Lung (tissue), 17 donors: ENCODE measurements at places on chromosomes 5 and 9. TPM values are rescaled to one million over a fixed set of nuclear protein-coding genes. Genes with fewer than 3 reads are reported as not detected.
A peak's percentile ranks its signal among the peaks of the same experiment; 100 is the strongest.

DNA sequence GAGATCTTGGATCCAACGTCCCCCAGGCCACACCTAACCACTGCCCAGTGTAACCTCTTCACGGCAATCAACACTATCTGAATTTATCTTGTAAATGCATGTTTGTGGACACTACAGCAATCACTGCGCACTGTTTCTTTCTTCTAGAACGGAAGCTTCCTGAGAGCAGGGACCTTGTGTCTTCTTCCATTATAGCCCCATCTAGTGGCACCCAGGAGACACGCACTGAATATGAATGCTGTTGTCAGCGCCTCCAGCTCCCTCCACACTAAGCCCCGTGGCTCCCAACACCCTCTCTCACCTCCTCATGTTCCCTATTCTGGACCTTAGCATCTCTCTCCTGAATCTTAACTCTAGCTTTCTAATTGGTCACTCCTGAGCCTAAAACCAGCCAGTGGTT, 72.7 kb downstream of the SMIM23 start:
- DNase-seq, result no peak

GRCh38 chr9:22241611-22242010, 205.0 kb upstream of the DMRTA1 start:
- DNase-seq, result no peak

GRCh38 chr5:109942646-109943045, 252.9 kb downstream of the MAN2A1 start:
- no peak for DNase-seq

- DNase-seq, result no peak
These were observed 48.3 kb downstream of the IARS1 start for GRCh38 chr9:92245005-92245797.

DNA sequence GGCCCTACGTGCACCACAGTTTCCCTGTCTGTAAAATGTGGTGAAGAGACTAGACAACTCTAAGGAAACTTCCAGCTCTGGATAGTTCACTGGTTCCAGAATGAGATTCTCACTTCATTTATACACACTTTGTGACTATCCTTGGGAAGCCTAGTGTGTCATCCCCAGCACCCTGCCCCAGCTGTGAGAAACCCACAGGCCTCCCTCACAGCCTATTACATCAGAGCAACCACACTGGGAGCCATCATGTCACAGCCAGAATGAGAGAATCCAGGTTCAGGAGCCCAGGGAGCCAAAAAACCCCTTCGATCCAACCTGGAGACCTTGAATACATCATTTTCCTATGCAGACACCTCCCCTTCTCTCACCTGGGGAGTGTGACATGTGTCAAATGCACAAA, 21.0 kb upstream of the HAND1 start:
- no peak for DNase-seq

DNA sequence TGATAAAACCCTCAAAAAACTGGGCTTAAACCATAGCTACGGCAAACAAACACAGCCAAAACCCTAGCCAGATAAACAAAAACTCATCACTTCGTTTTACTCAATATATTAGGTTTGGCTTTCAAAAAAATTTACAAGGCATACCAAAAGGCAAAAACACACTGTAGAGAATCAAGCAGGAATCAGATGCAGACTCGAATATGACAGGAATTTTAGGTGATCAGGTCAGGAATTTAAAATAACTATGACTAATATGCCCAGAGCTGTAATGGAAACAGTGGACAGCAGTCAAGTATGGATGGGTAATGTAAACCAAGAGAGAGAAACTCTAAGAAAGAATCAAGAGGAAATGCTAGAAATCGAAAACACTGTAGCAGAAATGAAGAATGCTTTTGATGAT, 26.5 kb upstream of the DOCK2 start:
- DNase-seq, result no peak

DNA sequence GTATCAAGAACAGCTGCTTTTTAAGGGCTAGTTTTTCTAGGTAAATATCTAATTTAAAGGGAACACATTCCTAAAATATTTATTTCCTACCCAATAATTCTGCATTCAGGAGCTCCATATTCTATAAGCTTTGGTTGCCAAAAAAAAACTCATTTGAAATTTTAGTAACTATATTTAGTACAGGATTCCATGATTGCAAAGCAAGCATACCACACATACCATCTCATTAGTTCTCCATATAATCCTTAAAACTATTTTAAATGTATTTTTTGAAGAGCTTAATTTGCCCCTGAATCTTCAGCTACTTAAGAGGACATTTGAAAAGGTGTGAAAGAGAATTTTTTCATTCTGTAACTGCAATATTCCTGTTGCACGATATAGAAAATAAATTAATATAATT, 877.0 kb downstream of the NR2F1-AS1 start:
- DNase-seq, result no peak

DNA sequence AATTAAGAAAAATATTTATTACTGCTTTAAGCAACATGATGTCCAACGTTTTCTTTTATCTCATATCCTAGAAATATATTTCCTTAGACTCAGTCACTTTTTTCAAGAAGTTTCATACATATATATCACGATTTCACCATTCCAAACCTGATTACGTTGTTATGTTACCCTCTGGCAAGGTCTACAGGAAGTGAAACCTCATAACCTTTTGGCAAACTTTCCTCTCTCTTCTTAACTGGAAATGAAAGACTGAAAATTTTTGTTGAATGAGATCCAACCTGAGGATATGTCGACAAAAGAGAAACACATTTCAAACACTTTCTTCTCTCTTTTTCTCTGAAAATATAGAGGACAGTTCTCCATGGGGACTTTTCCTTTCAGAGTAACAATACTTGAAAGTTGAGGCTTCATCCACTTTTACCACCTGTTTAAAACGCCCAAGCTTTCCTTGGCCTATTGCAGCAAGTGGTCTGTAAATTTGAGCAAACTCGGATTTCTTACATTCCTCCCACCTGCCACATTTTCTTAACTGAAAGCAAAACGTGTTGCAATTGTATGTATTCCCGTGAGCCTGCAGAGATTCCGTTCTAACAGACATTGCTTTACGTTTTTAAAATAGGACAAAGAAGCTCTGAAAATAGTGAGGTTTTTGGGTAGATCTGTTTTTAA, 298.1 kb downstream of the CETN3 start:
- DNase-seq, result no peak

DNA sequence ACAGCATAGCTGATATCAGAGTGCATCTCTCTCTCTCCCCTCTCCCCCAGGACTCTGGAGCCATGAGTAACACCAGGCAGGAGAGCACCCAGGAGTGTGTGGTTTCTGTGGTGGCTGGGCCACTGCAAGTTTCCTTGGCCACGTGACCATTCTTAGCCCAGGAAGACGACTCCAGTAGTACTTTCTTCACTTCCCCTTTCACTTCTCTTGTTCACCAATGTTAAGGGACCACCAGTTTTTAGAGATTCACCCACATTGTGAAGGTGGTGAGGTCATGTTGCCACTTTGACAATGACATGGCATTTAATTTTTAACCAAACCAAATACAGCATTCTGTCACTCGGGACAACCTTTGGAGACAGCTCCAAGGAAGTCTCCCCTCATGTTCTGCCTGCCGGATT, 17.9 kb upstream of the DAPK1 start:
- no peak for DNase-seq

DNA sequence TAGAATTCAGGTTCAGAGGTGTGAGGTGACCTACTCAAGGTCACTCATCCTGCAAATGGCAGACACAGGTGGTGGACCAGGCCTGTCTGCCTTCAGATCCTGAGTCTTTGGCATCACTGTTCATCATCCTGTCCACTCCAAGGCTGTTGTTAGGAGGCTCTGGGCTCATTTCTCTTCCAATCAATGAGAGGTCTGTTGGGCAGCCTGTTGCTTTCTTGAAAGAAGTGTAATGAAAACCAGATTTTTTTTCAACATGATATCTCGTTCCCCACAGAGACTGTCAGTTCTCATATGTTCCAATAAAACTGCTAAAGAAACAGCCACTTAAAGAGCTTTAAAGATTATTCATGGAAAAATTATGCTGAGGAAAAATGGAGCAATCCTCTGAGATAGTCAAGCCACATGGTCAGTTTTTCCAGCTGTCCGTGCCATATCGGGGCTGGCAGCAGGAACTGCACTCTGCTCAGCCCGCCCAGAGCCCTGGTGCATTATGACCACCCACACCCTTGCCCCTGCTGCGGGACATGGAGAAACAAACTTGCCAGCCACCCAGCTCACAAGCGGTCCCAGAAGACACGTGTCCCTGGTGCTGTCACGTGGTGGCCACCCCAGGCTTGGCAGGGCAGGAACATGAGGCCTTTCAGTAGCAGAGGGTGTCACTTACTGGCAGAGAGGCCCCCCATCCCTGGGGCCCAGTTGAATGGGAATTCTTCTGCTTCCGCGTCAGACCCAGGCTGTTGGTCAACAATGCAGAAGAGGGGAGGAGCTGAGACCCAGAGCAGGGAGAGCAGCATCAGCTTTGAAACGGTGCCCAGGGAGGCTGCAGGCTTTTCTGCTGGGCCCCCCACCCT, 63.7 kb upstream of the ANGPTL2 start:
- DNase-seq, result peak; percentile 96

- no peak for DNase-seq
These were observed 118.2 kb upstream of the CTNND2 start for GRCh38 chr5:12022444-12022843.

GRCh38 chr9:95089257-95090022, 228.1 kb downstream of the FANCC start:
- DNase-seq, result no peak

DNA sequence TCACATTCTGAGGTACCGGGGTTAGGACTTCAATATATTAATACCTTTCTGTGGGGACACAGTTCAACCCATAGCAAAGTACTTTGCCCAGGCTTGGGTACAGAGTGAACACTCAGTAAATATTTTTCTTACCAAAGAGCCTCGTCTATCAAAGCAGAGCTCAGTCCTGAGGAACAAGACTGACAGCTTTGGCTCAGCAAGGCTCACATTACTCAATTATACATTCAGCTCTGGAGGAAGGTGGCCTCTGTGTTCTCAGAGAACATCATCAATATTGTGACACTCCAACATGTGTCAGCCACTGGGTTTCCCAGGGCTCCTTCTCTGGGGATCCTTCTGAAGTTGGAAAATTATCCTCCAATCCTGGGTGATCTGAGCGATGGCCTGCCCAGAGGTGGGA, 186.4 kb downstream of the NMUR2 start:
- peak; percentile 21 for DNase-seq

GRCh38 chr5:37772255-37772654, 67.6 kb downstream of the GDNF start:
- DNase-seq, result no peak

DNA sequence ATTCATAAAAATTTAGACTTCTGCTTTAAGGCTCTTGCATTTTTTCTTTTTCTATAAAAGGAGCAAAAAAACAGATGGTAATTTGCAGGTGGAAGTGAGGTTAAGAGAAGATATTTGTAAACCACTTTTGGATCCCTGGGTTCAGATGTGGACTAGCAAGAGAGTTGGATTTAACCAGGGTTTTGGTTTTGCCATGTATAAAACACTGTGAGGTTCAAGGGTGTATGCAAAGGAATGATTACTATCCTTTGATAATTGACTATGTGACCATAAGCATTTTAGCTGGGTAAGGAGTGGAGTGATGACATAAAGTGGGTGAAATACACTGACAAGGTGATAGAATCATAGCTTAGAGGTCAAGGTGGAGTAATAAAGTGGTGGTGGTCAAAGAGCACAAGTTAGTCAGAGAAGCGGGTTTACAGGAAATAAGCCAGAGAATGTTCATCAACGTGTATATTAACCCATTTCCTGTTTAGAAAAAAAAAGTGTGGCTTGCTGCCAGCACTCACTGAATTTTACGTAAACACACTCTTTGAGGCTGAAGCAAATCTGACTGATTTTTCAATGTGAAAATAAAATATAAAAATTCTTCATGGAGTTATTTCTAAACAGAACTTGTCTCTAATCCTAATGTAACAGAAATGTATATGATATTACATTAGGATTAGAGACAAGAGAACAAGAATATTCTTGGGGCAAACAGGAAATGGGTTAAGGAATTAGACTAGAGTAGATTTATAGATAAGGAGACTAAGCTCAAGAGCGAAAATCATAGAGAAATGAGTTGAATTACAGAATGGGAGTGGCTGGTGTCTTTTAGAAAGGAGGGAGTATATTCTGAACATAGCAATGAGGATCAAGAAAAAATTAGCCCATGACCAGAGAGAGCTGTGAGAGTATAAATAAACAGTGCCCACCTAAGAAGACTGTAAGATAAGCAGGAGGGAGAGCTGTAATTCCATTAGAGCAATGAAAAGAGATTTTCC, 74.5 kb downstream of the CDKN2A start:
- peak; percentile 72 for DNase-seq

GRCh38 chr9:17503196-17503595, 75.7 kb upstream of the SH3GL2 start:
- no peak for DNase-seq

- DNase-seq, result no peak
These were observed 274.6 kb downstream of the ANXA1 start for GRCh38 chr9:73426269-73426668.

- DNase-seq, result no peak
These were observed 319.0 kb downstream of the BRINP1 start for GRCh38 chr9:119050281-119050680.

DNA sequence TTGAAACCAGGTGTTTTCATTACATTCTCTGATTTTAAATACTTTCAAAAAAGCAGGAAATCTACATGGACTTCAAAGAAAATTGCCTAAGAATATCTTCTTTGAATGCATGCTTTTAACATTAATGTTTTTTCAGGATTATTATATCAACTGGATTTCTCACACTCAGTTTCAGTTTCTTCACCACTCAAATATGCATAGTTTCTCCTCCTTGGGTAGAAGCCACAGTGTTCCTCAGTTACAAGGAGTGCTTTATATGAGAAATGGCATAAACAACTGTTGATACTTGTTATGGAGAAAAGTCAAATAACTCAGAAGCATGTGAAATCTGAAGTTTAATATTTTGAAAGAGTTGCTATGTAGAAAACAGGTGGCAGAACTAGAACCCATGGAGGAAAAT, 196.9 kb downstream of the DMRTA1 start:
- DNase-seq, result no peak

DNA sequence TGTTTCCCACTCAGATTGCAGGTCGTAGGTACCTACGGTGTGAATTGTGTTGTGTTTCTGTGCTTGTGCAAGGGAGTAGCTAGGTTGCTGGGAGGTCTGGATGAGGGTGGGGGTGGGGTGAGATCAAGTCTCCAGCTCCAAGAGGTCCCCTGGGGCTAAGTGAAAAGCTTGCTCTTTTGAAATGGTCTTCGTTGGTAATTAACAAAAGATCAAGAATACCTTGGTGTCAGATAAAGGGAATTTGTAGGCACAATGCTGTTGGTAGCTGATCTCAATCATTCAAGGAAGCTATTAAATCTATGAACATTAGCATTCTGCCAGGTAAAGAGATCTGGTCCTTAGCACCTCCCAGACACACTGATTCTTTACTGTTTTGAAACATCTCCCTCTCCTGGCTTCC, 928 bp upstream of the PCDHGC4 start:
- no peak for DNase-seq

The ISOC1 gene
- polyA plus RNA-seq, result 13.4 TPM

The RANBP3L gene
- 0.21 TPM for polyA plus RNA-seq

The AGPAT2 gene
- 169 TPM for polyA plus RNA-seq

The LHX3 gene
- not detected for polyA plus RNA-seq

The SLC9A3 gene
- polyA plus RNA-seq, result 1.8 TPM
